Esophagus muscularis mucosa (tissue), 4 donors: ENCODE measurements at places on chromosomes 1 and 21.

DNA sequence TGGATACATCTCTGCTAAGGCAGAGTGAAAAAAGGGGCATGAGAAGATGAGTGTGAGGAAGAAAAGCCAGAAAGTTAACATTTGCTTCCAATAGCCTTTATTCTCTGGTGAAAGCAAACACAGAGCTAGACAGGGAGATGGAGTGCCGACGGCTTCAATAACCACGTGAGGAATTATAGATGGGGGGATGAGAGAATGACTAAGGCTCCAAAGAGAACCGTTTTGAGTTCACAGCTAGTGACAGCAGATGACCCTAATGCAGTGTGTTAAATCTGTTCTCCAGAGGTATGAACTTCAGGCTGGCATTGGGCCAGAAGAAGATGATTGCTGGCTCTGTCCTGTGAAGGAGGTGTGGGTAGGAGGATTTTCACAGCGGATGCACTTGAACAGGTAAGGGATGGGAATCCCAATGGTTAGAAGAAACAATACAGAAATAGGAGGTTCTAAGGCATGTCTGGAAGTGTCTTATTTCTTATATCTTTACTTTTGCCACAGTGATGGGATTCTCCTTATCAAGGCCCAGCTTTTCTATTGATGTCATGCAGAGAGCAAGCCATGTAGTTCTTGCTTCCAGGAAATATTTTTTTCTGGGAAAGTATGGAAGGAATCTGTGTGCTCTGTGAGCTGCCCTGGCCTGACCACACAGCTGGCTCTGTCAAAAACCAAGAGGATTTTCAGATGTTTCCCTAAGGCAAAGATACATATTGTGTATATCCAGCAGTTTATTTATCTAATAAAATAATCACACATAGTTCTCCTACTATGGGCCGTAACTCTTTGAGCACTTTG is 573.8 kb downstream of the LTN1 start:
- DNase-seq: no peak

- DNase-seq: no peak
Measured at GRCh38 chr1:51482881-51483280, 36.2 kb downstream of the EPS15 start.

DNA sequence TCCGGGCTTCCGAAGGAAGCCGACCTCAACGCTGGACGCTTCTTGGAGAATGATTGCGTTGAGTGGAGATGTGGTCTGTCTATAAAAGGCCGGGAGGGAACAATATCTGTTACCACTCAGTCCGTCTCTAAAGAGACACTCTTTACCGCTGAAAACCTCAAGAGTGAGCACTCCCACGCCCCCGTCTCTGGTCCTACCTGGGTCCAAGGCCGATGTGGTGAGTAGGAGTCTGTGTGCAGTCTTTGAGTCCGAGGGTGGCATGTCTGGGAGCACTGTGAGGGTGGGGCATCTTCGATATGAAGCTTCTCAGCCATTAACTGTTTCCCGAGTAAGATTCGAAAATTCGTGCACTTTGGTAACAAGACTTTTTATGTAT is 576 bp downstream of the ZFP69 start:
- DNase-seq: no peak

DNA sequence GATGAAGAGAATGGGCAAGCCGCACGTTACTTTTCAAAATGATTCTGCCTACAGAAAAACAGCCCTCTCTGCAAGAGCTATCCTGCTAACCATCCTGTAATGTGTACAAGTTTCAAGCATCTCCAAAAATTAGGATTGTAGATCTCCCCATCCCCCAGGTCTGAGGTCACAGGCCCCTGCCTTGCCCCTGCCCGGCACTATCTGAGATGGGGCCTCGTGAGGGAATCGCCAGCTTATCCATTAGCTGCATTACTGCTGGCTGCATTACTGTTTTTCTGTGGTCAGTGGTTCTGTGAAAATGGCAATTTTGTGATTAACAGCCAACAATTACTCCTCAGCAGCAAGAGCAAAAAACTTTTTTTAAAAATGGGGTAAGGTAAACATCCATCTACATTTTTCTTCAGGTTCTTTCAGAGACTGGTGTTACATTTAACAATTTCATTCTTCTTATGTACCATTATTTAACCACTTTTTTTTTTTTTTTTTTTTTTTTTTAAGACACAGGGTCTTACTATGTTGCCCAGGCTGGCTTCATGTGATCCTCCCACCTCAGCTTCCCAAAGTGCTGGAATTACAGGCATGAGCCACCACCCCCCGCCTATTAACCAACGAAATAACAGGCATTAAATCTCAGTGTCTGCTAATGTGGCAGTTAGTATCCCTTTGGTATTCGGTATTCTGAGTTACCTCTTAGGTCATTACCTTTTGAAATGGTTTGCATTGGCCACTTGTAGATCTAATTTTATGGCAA is 83.8 kb downstream of the MRPL37 start:
- DNase-seq: no peak

DNA sequence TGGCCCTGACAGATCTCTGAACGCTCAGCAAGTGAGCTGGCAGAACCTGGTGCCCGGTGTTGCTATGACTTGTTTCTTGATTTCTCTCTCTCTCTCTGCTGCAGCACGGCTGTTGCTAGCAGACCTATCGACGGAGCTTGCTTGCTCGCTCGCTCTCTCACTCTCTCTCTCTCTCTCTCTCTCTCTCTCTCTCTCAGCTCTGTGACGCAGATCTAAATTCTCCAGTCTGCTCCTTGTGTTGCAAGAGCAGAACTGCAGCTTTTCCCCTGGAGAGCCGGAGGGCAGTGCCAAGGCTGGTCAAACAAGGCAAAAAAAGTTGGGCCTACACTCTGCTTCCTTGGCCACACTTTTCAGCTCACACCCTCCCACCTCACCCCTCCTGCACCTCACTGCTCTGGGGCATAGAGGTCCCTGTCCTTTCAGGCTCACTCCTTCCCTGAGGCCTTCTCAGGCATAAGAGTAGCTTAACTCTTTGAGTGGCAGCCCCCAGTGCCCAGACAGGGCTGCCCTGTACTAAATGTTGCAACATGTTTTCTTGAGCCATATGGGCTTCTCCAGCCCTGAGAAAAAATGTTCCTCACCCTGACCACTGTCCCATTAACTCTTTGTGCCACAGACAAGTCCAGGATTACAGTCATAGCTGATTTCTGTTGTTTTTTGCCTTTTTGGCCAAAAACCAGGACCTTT is 72.2 kb downstream of the CD46 start:
- DNase-seq: peak; percentile 95

DNA sequence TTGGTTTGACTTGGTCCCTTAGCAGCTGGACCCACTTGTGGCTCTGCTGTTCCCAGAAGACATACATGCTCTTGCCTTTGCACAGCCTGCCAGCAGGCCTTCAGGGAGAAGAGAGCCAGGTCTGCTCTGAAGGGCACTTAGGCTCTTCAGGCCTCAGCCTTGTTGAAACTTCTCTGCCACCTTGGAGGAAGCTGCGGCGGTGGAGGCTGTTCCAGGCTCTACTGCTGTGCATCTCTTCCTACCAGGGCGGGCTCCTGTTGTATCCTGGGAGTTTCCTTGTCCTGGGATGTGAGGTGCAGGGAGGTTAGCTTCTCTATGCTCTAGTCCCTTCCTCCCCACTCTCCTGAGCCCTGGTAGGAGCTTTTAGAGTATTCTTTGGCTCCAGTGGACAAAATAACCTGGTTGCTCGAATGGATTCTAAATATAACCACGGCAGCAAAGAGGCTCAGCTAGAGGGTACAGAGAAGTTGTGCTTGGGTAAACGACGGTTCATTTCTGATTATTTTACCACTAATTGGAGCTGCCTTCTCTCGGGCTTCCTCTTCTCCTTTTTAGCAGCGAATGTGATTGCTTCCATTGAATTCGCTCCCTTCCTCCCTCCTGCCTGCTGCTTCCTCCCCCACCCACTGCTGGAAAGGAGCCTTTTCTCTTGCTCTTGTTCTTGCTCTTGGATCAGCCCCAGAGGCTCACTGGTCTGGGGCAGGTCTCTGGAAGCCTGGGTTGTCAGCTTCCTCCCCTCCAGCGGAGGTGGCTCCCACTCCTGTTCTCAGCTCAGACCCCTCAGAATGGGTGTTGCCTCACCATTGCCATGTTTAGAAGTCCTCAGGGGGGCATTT is 126.6 kb upstream of the CACNA1E start:
- peak; percentile 86 for DNase-seq

DNA sequence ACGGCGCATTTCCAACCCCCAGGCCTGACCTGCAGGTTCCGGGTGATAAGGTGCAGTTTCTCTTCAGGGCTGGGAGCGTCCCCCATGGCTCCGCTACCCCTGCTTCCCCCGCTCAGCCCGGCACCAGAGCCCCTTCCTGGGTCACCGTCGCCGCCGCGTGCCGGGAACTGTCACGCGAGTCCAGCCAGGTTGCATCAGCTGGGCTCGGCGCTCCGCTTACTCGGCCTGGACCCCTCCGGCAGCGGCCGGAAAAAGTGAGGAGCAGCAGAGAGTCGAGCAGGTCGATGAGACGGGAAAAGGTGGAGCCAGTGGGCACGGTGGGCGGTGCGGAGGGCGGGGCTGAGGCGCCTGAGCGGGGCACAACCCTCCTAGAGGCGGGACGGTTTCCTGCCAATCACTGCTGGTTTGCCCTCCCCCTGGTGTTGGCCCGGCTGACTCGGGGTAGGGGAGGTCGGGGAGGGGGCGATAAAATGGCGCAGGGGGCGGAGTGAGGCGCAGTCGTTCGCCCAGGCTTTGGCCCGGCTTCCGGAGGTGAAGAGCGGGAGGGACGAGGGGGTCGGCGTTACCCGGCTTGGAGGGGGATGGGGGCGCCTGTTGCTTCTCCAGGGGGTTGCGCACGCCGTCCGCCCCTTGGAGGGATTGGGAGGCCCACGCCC is at the start of the genes S100PBP and YARS1:
Gene S100PBP, plus strand, starts transcription at position 495 of the 656 bp plus-strand sequence. CDS start 8,447 bp downstream, outside the sequence.
Gene YARS1, minus strand, starts transcription at position 200 of the 656 bp plus-strand sequence. Its CDS starts 114 bp downstream, at position 86.
- peak; percentile 100 for DNase-seq

GRCh38 chr1:244406337-244406736 is 45.4 kb downstream of the ADSS2 start:
- DNase-seq: no peak

- no peak for DNase-seq
Measured at GRCh38 chr1:81758181-81758580, 42.6 kb upstream of the ADGRL2 start.

- no peak for DNase-seq
Measured at GRCh38 chr1:29245876-29246275, 9.6 kb downstream of the PTPRU start.

- DNase-seq: no peak
Measured at GRCh38 chr1:212528501-212528900, 80.1 kb upstream of the ATF3 start.

- DNase-seq: no peak
Measured at GRCh38 chr1:180489976-180490375, 12.4 kb downstream of the ACBD6 start.

DNA sequence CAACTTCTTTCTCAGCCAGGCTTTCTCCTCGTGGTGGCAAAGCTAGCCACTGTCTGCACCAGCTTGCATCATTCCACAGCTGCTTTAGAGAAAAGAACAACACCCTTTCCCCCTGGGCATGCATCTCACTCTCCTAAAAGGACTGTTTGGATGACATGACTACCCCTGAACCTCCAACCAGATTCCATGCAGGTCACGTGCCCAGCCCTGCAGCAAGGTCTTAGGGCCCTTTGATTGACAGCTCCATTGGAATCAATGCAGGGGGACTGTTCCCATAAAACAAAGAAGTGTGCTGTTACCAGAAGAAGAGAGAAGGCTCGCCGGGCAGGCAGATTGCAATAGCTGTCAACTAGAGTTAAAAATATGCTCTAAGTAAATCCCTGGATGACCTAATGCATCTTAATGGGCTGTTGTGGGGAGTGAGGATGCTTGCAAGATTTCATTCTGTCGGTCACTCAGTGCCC is 24.4 kb downstream of the KCNA2 start:
- DNase-seq: no peak

- peak; percentile 94 for DNase-seq
Measured at GRCh38 chr21:46634966-46635323, 529 bp upstream of the PRMT2 start.

DNA sequence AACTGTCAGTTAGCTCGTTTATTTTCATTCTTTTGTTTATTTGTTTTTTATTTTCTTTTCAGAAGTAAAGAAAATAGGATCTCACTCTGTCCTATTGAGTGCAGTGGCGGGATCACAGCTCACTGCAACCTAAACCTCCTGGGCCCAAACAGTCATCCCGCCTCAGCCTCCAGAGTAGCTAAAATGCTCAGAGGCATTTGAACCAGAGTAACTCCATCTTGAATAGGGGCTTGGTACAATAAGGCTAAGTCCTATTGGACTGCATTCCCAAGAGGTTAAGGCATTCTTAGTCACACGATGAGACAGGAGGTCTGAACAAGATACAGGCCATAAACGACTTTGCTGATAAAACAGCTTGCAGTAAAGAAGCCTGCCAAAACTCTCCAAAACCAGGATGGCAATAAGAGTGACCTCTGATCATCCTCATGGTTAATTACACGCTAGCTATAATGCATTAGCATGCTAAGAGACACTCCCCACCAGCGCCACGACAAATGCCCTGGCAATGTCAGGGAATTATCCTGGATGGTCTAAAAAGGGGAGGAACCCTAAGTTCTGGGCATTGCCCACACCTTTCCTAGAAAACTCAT is 13.1 kb upstream of the COP1 start:
- DNase-seq: no peak

DNA sequence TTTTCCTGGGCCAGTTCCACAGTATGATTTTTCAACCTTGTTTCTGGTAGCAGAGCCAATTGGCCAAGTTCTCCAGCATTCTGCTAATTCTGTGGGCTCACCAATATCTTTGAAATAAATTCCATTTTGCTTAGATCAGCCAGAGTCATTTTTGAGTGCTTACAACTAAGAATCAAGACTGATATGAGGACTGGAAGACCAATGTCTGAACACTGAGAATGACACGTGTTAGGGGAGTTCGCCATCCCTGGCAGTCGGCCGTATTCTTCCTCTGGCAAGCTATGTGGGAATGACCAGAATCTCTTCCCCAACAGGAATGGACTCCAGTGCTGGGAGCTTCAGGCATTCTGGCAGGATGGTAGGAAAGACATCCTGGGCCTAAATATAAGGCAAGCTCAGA is 4.9 kb upstream of the TENT5C start:
- no peak for DNase-seq

- DNase-seq: no peak
Measured at GRCh38 chr1:38953433-38953860, 11.8 kb upstream of the RHBDL2 start.

DNA sequence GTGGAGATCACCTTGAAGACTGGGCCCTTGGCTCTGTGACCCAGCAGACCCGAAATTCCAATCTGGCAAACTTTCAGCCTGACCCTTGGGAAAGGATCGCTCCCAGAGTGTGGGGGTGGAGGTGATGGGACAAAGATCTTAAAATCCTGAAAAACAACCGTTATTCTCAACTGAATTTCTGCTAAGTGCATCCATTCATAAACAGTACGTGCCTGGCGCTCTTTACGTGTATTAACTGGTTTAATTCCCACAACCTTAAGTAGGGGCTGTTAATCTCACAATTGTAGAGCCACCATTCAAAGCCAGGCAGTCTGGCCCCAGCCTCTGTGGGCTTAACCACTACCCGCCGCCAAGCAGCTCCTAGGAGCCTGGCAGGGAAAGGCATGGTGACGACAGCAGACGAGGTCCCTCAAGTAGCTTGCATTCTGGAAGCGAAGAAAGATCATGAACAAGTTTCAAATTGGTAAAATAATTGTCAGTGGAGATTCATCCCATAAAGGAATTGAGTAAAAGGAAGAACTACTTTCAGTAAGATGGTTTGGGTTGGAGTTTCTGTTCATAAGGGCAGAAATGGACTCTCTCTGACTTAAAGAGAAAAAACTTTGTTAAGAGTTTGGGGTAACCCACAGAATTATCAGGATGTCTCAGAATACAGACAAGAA is 11.4 kb upstream of the RGS16 start:
- no peak for DNase-seq

GRCh38 chr1:51488372-51489050 is 30.6 kb downstream of the EPS15 start:
- no peak for DNase-seq

GRCh38 chr1:171420810-171421209 is 64.5 kb upstream of the PRRC2C start:
- DNase-seq: no peak
